ENCODE measurements at places on chromosomes 1 and 21.

- peak; percentile 53 for DNase-seq
Measured at GRCh38 chr1:210301615-210302000, 27.1 kb upstream of the HHAT start.

DNA sequence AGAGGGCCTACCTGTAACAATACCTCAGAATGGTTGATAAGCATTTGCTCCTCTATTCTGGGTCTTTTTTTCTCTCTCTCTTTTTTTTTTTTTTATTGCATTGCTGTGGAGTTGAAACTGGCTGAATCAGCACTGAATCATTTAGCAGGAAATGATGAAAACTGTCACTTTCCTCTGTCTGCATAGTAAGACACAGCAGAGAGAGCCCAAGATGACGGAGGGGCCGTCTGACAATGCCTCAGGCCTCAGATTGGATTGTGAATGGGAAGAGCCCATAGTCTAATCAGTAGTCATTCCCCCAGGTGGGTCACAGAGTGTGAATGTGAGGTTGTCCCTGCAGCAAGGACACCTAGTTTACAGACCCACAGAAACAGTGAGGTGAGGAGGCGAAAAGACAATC, 193.2 kb upstream of the PLXNA2 start:
- peak; percentile 63 for DNase-seq

DNA sequence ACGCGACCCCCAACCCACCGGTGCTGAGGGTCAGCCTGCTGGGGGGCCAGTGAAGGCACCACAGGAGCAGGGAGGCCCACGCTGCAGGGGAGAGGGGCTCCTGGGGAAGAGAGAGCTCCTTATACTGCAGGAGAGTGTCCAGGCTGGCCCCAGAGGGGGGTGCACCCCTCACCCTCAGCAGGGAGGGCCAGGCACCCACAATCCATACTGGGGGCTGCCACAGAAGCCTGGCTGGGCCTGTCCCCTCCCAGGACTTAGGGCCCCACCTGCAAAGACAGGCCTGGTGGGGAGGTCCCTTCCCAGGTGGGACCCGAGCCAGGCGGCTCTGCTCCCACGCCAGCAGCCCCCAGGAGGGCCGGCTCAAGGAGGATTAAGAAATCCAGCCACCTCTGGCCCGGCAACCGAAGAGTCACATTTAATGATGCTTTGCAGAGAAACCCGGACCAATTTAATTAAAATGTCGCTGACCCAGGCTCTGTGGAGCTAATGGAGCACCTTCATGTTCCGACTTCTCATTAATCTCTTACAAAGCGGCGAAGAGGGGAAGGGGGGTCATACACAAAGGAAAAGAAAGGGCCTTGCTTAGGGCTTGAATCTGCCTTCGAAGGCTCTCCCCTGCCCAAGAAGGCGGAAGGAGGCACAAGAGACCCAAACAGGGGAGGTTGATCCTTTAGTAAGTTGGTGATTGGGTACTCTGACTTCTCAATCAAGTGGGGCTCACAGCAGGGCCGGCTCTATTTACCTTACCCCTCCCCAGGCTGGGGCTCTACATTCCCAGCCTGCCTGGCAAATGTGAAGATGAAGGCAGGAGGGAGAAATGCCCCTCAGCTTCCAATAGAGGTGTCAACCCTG, 25.0 kb downstream of the WNT9A start:
- no peak for DNase-seq

- DNase-seq, result no peak
Measured at GRCh38 chr1:70628973-70629372, 217.9 kb downstream of the CTH start.

GRCh38 chr1:163290025-163290640, 31.6 kb upstream of the NUF2 start:
- peak; percentile 67 for DNase-seq

DNA sequence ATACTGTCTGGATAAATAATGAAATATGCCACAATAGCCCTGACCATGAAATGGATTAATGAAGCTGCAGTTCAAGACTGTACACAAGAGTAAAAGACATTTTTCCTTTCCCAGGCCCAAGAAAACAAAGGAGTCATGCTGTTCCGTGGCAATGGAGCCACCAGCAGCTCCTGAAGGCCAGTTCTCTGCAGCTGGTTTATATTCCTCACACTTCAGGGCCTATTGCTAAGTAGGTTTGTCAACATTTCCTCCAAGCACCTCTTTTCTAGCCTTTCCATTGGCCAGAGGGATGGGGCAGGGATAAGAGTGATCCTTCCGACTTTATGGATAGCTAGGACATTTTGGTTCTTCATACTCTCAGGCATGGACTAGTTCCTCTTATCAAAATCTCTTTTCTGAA, 24.2 kb upstream of the RGL1 start:
- DNase-seq, result no peak

DNA sequence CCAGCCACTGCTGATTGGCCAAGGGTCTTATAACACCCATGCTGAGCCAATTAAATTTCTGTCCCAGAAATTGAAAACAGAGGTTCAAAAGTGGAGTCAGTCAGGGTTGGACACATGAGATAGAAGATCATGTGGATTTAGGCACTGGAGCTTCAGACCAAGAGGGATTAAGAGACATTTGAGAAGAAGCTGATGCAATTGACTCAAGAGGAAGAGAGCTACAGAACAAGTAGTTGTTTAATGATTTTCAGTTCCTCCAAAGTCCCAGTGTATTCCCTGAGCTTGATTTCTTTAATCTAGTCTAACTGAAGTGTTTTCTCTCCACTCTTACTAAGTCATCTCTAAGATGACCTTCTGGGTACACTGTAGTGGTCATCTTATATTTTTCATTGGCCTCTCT, 227.1 kb downstream of the DUSP10 start:
- peak; percentile 42 for DNase-seq

Measured in adipocyte (in vitro differentiated cells).